ENCODE measurements at places on chromosomes 7 and 10.

DNA sequence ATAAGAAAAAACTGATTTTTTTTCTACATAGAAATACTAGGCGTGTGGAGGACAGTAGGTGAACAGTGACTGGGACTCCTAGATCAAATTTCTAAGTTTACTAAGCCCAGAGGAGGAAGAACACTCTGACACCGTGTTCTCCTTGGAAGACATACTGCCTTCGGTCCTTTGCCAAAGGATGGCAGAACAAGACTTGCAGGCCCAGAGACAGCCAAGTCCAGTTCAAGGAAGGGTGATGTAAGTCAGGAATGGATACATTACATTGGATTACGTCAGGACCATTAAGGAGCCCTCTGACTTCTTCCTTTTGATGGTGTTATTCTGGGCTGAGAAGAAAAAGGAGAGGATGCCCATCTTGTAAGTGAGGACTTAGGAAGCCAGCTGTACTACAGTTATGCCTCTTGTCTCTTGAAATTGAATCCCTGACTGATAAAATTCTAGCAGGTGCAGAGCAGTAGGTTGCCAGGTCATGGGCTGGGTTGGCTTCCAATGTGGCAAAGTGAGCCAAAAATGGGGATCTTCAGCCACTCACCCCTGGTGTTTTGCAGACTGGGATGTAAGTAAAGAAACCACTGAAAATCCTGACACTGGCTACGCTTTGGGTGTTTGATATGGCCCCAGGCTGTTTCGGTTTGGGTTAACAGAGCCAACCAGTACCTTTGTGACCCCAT is 45.1 kb downstream of the RELN start:
- DNase-seq = no peak
- H3K27me3 ChIP-seq = peaks cover 2% of the 10 kb centered on the region
- H3K4me3 ChIP-seq = no peak overlapping the region
- H3K4me1 ChIP-seq = peaks cover 7% of the 10 kb centered on the region
- H3K27ac ChIP-seq = no peak overlapping the region

DNA sequence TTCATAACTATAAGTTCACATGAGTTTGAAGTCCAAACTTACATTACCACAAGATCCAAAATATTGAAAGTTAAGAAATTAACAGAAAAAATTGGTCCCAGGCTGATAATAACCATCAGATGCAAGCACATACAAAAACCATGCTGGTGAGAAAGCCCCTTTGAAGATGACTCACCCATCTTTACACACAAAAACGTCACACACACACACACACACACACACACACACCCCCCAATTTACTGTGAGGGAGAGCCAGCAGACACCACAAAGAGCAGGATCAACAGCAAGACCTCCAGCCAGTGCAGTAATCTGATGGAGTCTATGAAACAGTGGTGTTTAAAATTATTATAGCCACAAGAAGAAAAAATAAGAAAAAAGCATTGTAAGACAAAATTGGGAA is 50.1 kb upstream of the DRGX start:
- H3K36me3 ChIP-seq = no peaks in the 10 kb centered on the region
- H3K4me1 ChIP-seq = no peaks in the 10 kb centered on the region
- DNase-seq = no peak
- no peak overlapping the region for H3K27ac ChIP-seq

DNA sequence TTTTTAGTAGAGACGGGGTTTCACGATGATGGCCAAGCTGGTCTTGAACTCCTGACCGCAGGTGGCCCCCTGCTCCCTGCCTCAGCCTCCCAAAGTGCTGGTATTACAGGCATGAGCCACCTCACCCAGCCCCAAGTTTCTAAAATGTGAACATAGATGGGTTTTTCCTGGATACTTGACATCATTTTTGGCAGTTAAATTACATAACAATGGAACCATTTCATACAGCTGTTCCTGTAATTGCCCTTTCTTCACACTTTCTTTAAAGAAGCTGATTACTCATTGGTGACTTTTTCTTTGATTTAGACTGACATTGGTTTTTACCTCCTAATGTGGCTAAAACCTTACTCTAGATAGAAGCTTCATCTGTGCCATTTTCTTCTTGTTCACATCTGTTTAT is 5.9 kb downstream of the ZKSCAN1 start:
- H3K27me3 ChIP-seq = peaks cover 7% of the 10 kb centered on the region
- peaks cover 9% of the 10 kb centered on the region for H3K4me1 ChIP-seq
- H3K27ac ChIP-seq = no peak overlapping the region

GRCh38 chr10:26621889-26622711 is 75.4 kb upstream of the PDSS1 start:
- H3K4me3 ChIP-seq = no peak overlapping the region
- no peaks in the 10 kb centered on the region for H3K4me1 ChIP-seq
- no peak overlapping the region for H3K27ac ChIP-seq
- H3K36me3 ChIP-seq = no peaks in the 10 kb centered on the region
- no peaks in the 10 kb centered on the region for H3K27me3 ChIP-seq

DNA sequence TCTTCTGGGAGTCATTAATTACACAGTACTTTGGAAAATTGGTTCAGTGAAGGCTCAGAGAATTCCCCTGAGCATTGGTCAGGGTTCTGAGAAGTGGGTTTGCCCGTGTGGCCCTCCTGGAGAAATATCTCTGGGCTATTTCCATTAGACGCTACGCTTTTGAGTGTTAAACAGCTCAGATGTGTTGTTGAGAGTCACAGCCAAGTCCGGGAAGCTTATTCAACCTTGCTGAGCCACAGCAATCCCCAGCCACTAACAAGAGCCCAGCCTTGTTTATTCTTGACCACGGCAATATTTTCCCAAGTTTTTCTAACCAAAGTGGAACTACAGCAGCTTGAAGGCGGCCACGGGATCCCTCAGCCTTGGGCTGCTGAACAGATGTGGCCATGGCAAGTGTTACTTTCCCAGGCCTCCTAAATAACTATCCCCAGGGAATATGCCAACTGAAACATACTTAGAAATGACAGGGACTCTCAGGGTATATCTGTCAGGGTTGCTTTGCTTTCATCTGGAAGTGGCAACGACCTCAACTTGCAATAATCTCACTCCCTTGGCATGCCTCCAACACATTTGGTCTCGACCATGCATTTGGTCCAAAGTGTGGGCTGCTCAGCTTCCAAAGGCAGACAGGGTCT is 214.7 kb downstream of the EMX2 start:
- H3K27ac ChIP-seq = no peak overlapping the region
- H3K4me3 ChIP-seq = no peak overlapping the region
- DNase-seq = no peak
- H3K27me3 ChIP-seq = peaks cover 3% of the 10 kb centered on the region
- H3K36me3 ChIP-seq = no peaks in the 10 kb centered on the region

- DNase-seq = no peak
- no peak overlapping the region for H3K27ac ChIP-seq
- H3K36me3 ChIP-seq = no peaks in the 10 kb centered on the region
- H3K4me3 ChIP-seq = no peak overlapping the region
- peaks cover 2% of the 10 kb centered on the region for H3K27me3 ChIP-seq
These were observed 292.4 kb upstream of the AKR1E2 start for GRCh38 chr10:4533621-4534020.

DNA sequence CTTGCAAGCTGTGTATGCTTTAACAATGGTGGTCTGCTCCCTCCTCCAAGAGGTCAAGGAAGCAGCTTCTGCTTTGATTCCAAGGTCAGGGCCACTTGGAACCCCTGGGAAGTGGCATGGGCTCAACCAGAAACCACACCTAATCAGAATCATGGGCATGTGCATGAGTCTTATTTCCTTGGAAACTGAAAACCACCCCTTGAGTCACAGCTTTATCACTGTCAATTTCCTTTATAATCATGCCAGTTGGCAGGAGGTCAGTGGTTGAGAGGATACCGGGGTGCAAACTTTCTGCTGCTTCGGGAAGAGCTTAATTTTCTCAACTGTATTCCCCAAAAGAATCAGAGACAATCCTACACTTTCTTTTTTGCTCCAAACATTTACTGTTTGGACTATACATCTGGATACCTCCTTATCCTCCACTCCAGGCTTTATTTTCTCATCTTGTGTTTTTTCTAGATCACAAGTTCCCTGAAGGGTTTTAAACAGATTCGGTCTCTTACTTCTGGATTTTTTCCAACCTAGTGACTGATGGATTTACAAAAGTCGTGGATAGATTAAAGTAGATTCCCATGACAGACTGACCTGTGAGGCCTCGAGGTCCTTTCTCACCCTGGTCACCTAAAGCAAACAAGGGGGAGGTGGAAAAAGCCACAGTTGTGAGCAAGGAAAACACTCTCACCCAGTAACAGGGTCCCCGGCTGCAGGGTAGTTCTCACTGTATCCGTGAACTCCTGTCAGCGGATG is 36.0 kb downstream of the COL17A1 start:
- no peaks in the 10 kb centered on the region for H3K36me3 ChIP-seq
- H3K4me3 ChIP-seq = no peak overlapping the region
- H3K27ac ChIP-seq = no peak overlapping the region
- H3K27me3 ChIP-seq = peaks cover 10% of the 10 kb centered on the region

- H3K4me1 ChIP-seq = peaks cover 8% of the 10 kb centered on the region
- DNase-seq = no peak
- no peak overlapping the region for H3K27ac ChIP-seq
These were observed 28.5 kb downstream of the CUX1 start for GRCh38 chr7:101845974-101846373.

GRCh38 chr10:35268323-35268722 is 68.0 kb upstream of the CCNY start:
- DNase-seq = no peak
- peaks cover 14% of the 10 kb centered on the region for H3K4me1 ChIP-seq
- H3K27ac ChIP-seq = no peak overlapping the region

- no peak overlapping the region for H3K4me3 ChIP-seq
- no peak overlapping the region for H3K27ac ChIP-seq
- DNase-seq = no peak
- H3K27me3 ChIP-seq = peaks cover 5% of the 10 kb centered on the region
These were observed 6.1 kb upstream of the TCAF1 start for GRCh38 chr7:143908120-143908519.

- H3K4me1 ChIP-seq = no peaks in the 10 kb centered on the region
- peaks cover 17% of the 10 kb centered on the region for H3K36me3 ChIP-seq
These were observed 315.3 kb upstream of the AUTS2 start for GRCh38 chr7:69282946-69283345.

- no peak overlapping the region for H3K27ac ChIP-seq
- no peak overlapping the region for H3K4me3 ChIP-seq
- no peaks in the 10 kb centered on the region for H3K36me3 ChIP-seq
- DNase-seq = no peak
- H3K27me3 ChIP-seq = no peaks in the 10 kb centered on the region
These were observed 3.8 kb downstream of the PTER start for GRCh38 chr10:16440396-16441133.

DNA sequence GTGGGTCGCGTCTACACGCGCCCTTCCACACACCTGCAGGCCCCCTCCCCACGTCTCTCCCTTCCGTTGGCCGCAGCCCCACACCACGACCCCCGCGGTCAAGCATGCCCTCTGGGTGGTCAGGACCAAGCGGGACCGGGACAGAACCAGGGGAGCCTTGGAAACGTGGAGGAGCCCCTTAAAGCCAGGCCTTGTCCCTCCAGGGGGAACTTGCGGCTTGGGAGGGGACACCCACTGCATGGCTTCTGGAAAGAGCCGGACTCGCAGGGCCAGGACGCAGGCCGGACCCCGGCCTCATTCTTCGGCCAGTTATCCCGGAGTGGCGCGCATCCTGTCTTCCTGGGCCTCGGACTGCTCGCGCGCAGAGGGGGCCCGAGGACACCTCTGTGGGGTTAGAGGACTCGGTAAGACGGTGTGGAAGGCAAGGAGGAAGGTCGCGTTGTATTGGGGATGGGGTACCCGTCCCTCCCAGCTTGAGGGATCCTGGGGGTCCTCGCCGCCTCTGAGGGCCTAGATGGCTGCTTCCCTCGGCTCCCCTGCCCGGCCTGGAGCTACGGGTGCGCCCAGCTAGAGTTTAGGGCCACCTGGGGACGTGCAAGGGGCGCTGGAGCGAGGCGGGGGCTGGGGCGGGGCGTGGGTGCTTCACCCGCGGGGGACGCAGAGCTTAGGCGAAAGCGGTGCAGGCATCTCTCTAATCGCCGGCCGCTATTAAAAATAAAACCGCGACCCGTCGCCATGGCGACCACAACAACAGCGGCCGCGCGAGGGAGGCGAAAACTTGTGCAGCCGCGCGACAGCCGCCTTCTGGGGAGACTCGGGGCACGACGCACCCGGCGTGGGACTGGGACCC is 1.8 kb upstream of the PDGFA start:
- DNase-seq = peak; percentile 36
- H3K27me3 ChIP-seq = peaks cover 2% of the 10 kb centered on the region
- peaks cover 5% of the 10 kb centered on the region for H3K4me1 ChIP-seq
- no peaks in the 10 kb centered on the region for H3K36me3 ChIP-seq
- H3K4me3 ChIP-seq = no peak overlapping the region
- H3K27ac ChIP-seq = no peak overlapping the region

DNA sequence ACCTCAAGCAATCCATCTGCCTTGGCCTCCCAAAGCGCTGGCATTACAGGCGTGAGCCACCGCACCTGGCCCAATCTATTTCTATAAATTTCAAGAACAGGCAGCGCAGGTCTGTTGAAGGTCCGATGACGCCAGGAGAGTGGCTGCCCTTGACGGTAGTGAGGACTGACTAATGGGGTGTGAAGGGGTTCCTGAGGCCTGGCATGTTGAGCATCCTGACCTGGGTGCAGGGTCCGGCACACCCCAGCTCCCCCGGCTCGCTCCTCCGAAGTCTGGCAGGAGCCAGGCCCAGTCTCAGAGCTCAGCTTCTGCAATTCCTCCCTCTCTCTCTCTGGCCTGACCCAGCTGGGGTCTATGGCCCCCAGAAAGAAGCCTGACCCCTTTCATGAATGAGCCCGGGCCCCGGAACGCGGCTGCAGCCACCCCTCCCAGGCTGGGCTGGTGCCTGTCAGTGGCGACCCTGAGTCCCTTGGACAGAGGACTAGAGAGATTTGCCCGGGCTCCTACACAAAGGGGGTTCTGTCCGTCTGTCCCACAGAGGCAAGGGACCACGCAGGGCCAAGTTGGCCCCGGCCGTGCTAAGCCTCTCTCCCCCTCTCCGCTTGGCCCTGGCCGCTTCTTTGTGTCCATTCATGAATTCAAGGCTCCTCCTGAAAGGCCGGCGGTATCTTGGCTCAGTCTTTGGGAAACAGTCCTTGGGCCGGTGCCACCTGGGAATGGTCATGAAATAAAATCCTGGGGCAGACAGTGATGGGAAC is 18.8 kb downstream of the MMD2 start:
- no peak overlapping the region for H3K4me3 ChIP-seq
- no peak overlapping the region for H3K27ac ChIP-seq
- no peak for DNase-seq
- peaks cover 1% of the 10 kb centered on the region for H3K27me3 ChIP-seq

DNA sequence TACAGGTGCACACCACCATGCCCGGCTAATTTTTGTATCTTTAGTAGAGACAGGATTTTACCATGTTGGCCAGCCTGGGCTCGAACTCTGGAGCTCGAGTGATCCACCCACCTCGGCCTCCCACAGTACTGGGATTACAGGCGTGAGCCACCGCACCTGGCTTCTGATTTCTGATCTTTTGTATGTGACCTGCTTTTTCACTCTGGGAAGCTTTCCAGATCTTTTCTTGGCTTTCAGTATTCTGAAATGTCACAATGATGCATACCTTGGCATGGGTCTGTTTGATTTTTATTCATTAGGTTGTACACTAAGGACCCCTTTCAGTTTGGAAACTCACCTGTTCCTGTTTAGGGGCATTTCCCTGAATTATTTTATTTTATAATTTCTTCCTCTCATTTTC is 41.6 kb downstream of the PROSER2 start:
- no peaks in the 10 kb centered on the region for H3K4me1 ChIP-seq
- H3K27me3 ChIP-seq = peaks cover 1% of the 10 kb centered on the region
- H3K4me3 ChIP-seq = no peak overlapping the region
- no peak for DNase-seq
- no peak overlapping the region for H3K27ac ChIP-seq

- peaks cover 35% of the 10 kb centered on the region for H3K4me1 ChIP-seq
- H3K27ac ChIP-seq = no peak overlapping the region
- no peak overlapping the region for H3K4me3 ChIP-seq
- peaks cover 5% of the 10 kb centered on the region for H3K27me3 ChIP-seq
- H3K36me3 ChIP-seq = no peaks in the 10 kb centered on the region
These were observed 141.2 kb upstream of the KLF6 start for GRCh38 chr10:3926258-3926657.

Measured in endothelial cell (in vitro differentiated cells).